ENCODE measurements at places on chromosomes 12 and 14.

- DNase-seq, result no peak
Measured at GRCh38 chr14:70822530-70823185, 13.3 kb upstream of the MAP3K9 start.

DNA sequence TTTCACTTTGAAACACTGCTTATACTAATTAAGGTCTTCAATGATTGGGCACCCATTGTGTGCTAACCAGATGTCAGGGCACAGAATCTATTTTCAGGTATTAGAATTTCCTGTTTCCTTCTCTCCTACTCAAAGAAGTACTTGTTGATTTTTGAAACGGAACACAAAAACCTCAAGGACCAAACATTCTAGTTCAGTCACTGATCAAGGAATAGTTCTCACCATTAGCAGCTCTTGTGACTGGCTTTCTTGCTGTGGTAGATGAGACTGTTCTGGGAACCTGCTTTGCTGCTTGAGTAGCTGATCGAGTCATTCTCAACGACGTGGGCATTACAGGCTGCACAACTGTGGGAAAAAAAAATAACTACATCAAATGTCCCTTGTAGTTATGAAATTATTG lies 11.0 kb downstream of the DLGAP5 start:
- no peak for DNase-seq

DNA sequence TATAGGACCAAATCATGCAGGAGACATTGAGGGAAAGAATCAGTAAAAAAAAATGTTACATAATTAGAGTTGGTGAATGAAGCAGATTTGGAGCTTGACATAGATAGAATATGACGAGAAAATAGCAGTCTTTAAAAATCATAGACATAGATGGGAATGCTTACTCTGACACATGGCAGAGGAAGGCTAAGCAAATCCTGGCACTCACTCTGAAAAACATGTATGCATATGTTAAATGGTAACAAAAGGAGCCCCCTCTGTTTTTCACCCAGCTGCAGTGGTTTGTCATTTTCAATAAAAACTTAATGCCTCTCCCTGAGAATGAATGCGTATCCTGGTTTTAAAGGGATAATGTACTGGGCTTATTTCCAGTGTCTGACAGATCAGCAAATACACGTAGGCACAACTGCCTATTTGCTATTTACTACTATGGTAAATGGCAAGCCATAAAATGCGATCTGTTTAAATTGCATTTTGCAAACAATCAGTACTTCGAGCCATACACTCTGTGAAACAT lies 561.2 kb upstream of the SEL1L start:
- DNase-seq, result no peak

- DNase-seq, result no peak
Measured at GRCh38 chr14:103552846-103553210, 9.6 kb downstream of the BAG5 start.

DNA sequence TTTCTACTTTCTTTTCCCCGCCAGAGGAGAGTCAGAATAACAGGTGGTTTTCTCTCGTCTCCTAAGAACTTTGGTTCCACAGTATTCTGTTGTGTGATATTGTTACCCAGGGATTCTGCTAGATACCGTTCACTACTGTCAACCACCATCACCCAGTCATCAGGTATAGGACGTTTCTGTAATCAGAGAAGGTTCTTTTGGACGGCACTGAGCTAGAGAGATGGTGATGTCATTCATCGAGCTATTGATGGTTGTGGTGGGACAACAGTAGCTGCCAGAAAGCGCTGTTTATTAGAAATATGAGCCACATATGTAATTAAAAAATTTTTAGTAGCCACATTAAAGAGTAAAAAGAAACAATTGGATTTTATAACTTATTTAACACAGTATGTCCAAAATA lies 17.0 kb downstream of the ERC1 start:
- no peak for DNase-seq

DNA sequence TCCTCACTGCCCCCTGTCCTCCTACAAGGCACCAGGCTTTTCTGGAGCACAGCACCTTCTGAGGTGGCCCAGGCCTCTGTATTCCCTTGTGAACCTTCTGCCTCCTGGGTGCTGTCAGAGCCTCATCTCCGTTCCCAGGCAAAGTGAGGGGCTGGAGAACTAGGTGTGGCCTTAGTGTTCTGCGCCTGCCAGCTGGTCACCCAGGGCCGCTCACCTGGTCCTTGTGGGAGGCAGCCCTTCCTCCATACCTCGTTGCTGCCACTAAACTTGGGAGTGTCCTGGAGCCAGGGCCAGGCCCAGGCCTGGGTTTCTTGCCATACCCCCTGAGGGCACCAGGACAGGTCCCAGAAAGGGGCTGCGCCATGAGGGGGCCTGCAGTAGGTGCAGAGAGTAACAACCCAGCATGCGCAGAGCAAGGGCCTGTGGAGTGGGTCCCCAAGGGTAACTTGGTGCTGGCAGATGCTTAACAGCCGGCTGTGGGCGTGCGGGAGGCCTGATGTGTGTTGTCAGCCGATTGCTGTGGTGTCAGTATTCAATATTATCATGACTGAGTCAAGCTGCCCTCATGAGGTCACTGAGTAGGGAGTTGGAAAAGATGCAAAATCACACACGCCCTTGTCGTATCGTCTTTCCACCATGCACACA lies 17.1 kb downstream of the OTUB2 start:
- DNase-seq, result no peak

DNA sequence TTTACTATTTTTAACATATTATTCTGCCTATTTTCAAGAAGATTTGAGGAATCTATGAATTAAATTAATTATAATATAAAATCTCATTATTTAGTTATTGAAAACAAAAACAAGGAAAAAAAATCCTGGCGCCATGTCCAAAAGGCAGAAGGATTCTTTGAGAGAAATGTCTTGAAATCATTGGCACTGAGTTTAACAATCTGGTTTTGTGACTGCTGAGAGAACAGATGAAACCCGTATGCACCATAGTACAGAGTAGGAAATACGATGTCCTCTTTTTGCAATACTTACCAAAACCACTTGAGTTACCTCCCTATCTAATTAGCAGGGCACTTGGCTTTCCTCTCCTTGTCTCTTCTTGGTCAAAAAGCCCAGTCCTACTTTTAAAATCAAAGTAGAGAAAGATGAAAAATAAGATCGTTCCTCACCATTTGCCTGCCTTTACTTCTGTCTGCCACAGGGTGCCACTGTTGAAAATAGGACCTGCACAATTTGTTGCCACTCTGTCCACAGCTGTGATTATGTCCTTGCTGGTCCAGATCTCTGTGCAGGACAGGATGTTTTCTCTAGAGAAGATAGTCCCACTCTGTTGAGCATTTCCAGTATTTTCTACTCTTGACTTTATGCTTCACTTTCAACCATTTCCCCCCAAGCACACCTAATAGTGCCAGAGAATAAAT lies 179.7 kb downstream of the PDZRN4 start:
- no peak for DNase-seq

- DNase-seq, result no peak
Measured at GRCh38 chr12:5777451-5777850, 167.6 kb downstream of the ANO2 start.

- DNase-seq, result no peak
Measured at GRCh38 chr12:109797905-109798669, 35.1 kb downstream of the TRPV4 start.

DNA sequence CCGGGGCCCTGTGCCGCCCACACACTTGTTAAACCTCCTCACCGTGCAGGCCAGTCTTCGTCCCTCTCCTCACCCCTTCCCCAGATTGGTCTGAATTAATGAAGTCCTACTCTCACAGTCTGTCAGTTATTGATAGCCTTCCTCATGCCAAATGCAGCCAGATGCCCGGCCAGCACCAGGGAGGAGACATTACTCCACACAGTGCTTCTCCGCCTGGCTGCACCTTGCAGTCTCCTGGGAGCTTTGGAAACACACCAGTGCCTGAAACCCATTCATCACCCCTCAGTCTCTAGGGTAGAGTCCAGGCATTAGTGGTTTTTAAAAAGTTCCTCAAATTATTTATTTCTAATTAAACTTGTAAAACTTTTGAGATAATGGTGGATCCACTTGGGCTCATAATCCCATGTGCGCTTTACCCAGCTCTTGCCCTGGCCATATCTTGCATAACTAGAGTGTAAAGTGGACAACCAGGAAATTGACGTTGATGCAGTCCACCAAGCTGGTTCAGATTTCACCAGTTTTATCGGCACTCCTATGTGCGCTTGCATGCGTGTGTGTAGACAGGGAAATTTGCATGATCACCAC lies 38.2 kb upstream of the TSPAN9 start:
- no peak for DNase-seq

DNA sequence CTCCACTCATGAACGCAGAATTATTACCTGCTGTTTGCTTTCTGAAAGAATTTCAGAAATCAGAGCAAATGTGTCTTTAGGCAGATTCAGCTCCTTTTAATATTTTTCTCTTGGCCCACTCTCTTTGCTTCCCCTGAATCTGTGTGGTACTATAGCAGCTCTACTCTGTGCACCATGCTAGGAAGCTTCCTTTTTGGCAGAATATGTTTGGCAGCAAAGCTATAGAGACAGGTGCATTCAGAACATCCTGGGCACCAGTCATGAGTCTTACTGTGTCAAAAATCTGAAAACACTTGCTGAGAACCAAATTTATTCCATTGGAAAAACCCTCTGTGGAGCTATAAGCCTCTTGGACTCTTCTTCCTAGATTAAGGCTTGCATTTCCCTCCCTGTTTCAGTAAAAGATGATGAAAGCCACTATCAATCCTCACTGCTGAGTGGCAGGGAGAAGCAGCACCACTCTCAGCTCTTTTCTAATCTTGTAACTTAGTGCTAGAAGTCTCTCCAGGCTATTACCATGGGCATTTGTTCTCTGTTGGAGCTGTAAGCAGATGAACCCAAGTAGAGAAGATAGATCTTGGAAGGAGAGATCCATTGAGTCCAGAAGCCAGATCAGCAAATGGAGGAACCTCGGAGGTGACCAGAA lies 18.2 kb downstream of the CIPC start:
- no peak for DNase-seq

- no peak for DNase-seq
Measured at GRCh38 chr14:71566276-71566675, 366.0 kb upstream of the RGS6 start.

- DNase-seq, result no peak
Measured at GRCh38 chr12:45774508-45775162, 45.1 kb downstream of the ARID2 start.

- DNase-seq, result no peak
Measured at GRCh38 chr12:7642876-7643309, 22.8 kb downstream of the APOBEC1 start.

DNA sequence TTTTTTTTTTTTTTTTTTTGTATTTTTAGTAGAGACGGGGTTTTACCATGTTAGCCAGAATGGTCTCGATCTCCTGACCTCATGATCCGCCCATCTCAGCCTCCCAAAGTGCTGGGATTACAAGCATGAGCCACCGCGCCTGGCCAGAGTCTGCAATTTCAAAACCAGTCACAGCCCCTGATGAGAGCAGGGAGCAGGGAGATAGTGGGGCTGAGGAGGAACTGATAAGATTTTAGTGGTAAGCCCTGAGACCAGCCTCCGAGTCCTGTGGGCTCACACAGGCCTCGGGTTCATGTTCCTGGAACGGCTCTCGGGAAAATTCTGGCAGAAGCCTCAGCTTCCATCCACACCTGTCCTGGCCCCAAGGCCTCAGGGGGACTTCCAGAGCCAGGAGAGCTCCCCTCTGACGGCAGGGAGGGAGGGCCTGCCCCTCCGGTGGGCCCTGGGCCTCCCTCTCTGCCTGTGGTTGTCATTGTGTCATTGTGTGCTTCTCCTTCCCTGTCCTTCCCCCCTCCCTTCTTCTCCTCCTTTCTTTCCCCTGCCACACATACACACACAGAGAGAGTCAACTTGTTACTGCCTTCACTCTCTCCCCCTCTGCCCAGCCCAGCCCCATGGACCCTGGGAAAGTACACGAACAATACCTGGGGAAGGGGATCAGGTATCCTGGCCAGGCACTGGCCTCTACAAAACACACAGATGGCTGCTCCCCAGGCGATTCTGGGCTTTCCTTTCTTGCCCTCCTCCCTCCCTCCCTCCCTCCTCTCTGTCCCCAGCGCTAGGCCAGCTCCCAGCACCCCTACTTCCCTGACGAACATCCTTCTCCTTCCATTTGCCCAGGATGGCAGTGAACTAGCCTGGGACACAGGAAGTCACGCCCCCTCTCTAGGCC lies 294.1 kb downstream of the DPF3 start:
- DNase-seq, result no peak

GRCh38 chr12:30257618-30258017 lies 438.1 kb downstream of the IPO8 start:
- no peak for DNase-seq

- no peak for DNase-seq
Measured at GRCh38 chr14:49853158-49853477, 530 bp upstream of the NEMF start.

DNA sequence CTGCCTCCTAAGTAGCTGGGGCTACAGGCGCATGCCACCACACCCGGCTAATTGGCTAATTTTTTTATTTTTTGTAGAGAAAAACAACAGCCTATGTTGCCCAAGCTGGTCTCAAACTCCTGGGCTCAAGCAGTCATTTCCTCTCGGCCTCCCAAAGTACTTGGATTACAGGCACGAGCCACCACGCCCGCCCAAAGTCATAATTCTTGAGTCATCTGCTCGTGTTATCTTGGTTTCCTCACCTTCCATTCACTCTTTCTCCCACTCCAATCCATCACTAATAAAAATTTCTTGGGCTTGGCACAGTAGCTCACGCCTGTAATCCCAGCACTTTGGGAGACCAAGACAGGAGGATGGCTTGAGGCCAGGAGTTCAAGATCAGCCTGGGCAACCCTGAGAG lies 32.0 kb downstream of the ITGA7 start:
- DNase-seq, result no peak

GRCh38 chr14:71952381-71953363 lies 20.4 kb downstream of the RGS6 start:
- DNase-seq, result no peak

Data from stimulated activated CD8-positive, alpha-beta memory T cell treated with anti-CD3 and anti-CD28 coated beads, Interleukin-4, amount 100 ng/mL, for 1 hour (primary cell).